ENCODE measurements at places on chromosomes 3 and 15. TPM values are rescaled to one million over a fixed set of nuclear protein-coding genes. Genes with fewer than 3 reads are reported as not detected.
A peak's percentile ranks its signal among the peaks of the same experiment; 100 is the strongest.

Gene ISL2
- 0.05 TPM for total RNA-seq

Gene CORO2B
- total RNA-seq: 2.9 TPM

Gene NUP210
- total RNA-seq: 3.6 TPM

Gene ELL3
- total RNA-seq: 11.6 TPM

GRCh38 chr3:11770477-11771391, 76.0 kb downstream of the TAMM41 start:
- DNase-seq: peak; percentile 93

DNA sequence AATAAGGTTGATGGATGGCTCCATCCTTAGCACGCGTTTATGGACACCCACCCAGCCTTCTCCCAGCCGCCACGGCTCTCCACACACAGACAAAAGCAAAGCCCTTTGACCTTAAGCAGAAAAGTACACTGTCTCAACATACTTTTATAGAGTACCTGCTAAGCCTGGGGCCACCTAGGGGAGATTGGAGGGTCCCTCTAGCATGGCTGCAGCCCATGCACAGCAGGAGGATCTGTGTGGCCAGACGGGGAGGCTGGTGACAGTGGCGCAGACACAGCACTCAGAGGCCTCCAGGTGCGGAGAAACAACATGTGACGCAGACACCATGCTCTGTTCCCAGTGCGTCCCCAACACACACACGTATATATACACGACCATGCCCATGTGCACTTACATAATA, 174.9 kb downstream of the XXYLT1 start:
- no peak for DNase-seq

- no peak for DNase-seq
These were observed 6.7 kb downstream of the CCDC9B start for GRCh38 chr15:40333922-40334492.

- DNase-seq: no peak
These were observed 16.4 kb downstream of the CHRNA3 start for GRCh38 chr15:78604420-78604819.

DNA sequence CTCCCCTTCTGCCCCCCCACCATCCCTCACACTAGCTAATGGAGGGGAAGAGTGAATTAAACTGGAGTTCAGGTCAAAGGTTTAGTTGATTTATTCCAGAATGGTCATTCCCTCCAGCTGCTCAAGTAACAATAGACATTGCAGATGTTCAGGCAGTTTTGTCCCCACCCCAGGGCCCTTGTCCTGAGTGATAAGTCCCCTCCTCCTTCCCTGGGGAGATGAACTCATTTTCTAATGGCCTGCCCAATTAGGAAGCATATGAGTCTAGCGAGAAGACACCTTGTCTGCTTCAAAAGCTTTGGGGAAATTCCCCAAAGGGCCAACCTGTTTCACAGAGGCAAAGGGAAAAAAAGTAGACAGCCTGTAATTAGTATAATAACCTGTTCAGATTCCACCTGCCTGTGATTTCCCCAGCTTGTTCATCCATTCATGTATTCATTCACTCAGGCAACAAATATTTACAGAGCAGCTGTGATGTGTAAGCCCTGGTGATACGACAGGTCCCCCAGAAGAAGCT, 165.3 kb downstream of the SHQ1 start:
- no peak for DNase-seq

- DNase-seq: peak; percentile 63
These were observed 17.5 kb downstream of the SLC12A8 start for GRCh38 chr3:125194849-125195601.

GRCh38 chr3:183281126-183281797, 28.2 kb downstream of the B3GNT5 start:
- DNase-seq: no peak

Data from renal cortical epithelial cell (primary cell).